WERI-Rb-1 (cell line): ENCODE measurements at places on chromosomes 4 and X.

DNA sequence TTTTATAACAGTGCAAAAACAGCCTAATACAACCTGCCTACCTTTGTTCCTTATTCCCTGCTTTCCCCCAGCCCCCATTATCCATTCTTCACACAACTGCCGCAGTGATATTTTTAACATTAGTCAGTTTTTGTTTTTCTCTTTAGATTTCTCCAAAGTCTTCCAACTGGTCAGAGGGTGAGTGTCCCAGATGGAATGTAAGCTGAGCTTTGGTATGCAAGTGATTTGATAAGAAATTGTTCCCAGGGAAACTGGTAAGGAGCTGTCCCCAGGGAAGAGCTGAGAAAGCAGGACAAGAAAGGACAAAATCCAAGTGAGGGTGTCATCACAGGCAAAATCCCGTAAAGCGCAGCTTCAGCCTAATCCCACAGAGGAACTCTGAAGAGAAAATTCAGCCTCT, 475.5 kb upstream of the ADGRL3 start:
- DNase-seq = no peak

DNA sequence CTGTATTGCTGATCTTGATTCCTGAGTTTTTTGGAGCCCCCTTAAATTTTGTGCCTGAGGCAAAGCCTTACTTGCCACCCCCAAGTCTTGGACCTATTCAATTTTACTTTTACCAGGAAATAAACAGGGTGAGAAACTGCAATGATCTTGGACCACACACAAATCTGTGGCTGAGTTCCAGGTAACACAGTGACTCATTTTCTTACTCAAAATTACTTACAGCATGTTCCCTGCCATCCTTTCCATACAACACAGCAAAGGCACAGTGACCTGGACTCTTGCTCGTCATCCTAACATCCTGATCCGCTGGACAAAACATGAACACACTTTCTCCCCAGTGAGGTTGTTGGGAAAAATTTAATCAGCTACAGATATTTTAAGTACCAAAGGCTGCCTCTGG, 60.7 kb upstream of the S100G start:
- DNase-seq = no peak

- no peak for DNase-seq
Measured at GRCh38 chr4:184329659-184330400, 112.2 kb upstream of the ENPP6 start.

GRCh38 chr4:175833574-175834311, 21.7 kb upstream of the GPM6A start:
- no peak for DNase-seq

GRCh38 chrX:14235004-14235403, 205.3 kb upstream of the GEMIN8 start:
- DNase-seq = no peak

- no peak for DNase-seq
Measured at GRCh38 chr4:128566693-128567092, 242.8 kb upstream of the JADE1 start.

GRCh38 chr4:40918330-40918729, 168.6 kb downstream of the NSUN7 start:
- no peak for DNase-seq

DNA sequence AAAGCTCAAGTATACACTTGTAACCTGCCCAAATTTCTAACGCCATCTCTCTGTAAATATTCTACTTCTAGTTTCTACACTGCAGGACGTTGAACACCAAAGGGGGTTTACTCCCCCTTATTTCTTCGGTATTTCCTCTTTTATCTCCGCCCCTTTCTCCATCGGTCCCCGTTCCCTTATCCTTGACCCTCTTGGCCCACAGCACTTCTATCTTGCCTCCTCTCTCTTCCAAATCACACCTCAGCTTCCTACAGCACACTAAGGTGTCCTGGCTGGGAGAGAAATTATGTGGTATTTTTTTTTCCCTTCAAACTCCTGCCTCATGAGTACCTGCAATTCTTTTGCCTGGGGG, 715 bp downstream of the ZMAT1 start:
- no peak for DNase-seq

DNA sequence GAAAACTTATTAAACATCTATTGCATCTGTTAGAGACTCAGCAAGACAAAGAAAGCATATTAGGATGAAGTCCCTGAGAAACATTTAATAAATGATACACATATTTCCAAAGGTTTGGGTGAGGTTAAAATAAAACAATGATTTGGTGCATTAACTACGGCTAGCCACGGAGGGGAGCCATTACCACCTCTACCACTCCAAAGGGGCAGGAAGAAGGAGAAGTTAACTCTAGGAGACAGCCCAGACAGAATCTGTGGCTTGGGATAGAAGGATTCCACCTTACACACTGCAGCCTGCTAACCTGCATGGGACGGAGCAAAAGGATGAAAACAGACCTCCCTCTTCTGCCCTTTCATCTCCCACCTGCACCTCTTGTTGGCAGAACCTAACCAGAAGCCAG, 189.1 kb upstream of the C1QTNF7 start:
- peak; percentile 58 for DNase-seq

DNA sequence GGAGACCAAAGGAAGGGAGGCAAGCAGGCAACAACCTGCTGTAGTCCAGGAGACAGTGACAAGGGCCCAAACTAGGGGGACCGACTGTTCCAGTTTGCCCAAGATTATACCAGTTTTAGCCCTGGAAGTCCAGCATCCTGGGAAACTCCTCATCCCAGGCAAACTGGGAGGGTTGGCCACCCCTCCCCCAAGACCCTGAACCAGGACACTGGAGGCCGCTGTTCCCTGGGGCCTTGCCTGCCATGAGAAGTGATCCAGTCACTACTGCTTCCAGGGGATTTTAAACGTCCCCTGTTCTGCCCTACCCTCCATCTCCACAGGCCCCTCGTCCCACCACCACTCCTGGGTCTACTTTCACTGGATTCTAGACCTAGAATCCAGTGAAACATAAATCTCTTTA, 4.3 kb upstream of the DGAT2L6 start:
- DNase-seq = no peak

- peak; percentile 76 for DNase-seq
Measured at GRCh38 chr4:27084685-27085361, 224.2 kb downstream of the STIM2 start.

- no peak for DNase-seq
Measured at GRCh38 chrX:133969191-133969590, 16.2 kb downstream of the GPC3 start.

- DNase-seq = peak; percentile 38
Measured at GRCh38 chr4:67436742-67437141, 108.6 kb downstream of the CENPC start.

GRCh38 chrX:110430293-110431076, 71.8 kb downstream of the RTL9 start:
- DNase-seq = no peak

DNA sequence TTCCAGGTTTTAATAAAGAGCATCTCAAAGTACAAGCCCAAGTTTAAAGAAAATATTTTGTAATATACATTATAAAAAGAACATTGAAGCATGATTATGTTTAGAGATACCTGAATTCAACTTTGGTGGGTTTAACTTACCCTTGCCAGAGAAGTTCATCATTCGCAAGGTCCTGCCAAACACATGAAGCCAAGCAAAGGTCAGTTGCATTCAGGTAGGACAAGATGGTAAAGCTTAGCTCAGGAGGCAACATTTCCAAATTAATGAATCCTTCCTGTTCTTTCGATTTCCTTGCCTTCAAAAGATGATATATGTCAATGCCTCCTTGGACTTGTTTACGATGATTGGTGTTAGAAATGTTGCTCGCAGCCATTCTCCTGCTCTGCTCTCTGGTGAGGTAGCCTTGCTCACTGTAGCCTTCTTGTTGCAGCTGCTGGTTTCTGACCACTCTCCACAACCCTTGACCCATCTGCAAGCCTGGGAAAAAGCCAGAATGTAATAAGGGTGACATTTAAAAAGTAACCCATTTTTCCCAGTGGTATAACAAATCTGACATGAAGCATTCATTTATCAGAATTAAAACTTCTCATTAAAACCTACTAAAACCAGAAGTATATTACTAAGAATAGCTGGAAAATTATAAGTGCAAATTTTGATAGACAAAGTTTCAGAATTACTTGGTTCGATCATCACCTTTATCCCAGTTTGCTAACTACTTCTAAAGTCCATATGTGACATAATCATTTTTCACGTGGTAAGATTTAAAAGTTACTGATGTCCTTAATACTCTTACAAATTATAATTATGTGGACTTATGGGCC, 20.6 kb downstream of the FBXO8 start:
- no peak for DNase-seq

- DNase-seq = no peak
Measured at GRCh38 chr4:154304679-154305078, 186.9 kb downstream of the DCHS2 start.

DNA sequence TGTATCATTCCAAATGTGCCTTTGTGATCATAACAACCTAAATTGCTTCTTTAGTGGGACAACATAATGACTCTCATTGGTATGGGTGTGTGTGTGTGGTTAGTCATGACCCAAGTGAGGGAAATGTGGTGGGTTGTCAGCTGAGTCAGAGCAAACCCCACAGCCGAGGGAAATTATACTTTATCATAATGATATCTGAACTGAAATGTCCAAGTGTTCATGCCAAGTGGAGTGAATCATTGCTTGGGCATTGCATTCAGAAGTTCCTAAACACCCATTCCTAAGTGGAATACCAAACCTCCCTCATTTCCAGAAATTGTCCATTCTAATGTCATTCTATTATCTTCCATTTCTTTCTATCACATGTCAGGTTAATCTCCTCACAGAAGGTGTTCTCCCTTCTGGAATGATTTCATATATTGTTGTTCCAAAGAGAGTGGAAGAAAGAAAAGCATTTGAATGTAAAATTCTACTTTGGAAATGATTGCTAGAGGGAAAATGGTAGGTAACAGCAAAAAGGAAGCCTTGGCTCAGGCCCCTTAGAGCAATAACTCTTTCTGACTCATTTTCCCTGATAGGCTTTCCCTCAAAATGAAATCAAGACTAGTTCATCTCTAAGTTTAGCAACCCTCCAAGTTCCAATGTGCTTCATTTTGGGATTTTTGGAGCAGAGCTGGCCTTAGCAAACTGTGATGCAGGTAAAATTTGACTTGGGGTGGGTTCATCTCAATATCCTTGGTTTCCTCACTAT, 230.7 kb upstream of the KCNIP4 start:
- DNase-seq = no peak

GRCh38 chrX:40809210-40809609, 73.9 kb upstream of the MED14 start:
- peak; percentile 16 for DNase-seq

DNA sequence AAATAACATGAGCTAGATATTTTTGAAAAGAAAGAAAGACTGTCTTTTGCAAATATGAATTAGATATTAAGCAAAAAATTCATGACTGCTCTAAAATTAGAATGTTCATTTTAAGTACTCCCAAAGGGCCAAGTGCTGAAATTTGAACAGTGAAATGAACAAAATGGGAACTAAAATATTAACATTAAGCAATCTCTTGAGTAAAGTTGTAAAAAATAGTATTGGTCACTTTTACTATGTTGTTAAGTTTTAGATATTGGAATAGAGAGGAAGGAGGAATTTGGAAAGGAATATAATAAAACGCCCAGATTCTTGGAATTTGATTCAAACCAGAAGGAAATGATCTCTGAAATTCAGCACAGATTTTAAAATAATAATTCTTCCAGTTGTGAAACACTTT, 125.9 kb upstream of the ANK2 start:
- no peak for DNase-seq

- DNase-seq = no peak
Measured at GRCh38 chr4:31185014-31185585, 464.9 kb downstream of the PCDH7 start.

- peak; percentile 44 for DNase-seq
Measured at GRCh38 chr4:113145519-113146291, 96.3 kb downstream of the ANK2 start.

DNA sequence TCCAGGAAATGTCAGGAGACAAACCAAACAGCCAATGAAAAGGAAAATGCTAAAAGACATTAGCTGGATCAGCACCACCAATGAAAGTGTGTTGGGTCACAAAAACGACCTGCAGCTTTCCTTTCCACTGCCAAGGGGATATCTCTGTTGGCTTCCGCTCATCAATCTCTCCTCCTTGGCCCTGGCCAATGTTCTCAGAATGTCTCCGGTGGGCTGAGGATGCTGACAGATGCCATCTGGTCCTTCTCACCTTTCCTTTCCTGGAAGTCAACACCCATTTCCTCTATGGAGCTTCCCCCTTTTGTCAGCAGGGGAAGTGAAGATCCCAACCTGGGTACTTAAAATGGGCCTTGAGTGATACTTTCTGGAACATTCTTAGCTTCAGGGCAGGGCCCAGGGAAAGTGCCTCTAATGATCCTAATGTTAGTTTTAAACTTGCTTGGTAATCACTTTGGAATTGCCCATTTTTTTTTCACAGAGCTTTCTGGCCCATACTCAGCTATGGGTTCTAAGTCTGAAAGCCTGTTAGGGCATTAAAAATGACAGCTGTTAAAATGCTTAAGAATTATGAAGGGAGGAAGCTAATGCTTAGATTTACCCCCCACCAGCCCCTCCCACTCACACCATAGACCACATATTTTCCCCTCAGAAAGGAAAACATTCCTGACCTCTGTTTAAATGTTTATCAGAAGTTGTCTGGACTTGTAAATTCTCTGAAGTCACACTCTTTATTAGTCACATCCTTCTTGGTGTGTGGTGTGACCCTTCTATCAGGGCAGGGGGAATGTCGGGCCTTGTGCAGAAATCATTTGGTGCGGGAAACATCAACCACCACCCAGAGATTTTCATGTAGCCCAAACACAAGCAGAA, 29.2 kb downstream of the IGFBP7 start:
- no peak for DNase-seq

DNA sequence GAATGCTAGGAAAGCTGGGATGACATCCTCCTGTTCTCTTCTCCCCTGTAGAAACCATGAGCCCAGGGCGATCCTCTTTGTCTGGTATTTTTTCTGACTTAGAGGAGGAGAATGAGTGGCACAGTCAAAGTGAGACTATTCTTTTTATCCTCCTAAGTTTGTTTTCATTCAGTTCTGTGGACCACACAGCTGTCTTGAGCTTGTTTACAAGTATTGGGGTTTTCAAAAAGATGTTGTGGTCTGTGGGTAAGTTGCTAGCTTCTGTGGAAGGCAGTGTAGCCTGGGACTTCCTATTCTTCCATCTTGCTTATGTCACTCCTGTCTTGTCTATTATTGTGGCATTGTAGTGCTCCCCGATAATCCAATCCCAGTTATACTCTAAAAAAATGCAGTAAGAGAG, 223.0 kb downstream of the PAPSS1 start:
- no peak for DNase-seq

- no peak for DNase-seq
Measured at GRCh38 chr4:1136048-1136447, 22.7 kb upstream of the RNF212 start.
